ENCODE measurements at places on chromosomes 12 and 14.

DNA sequence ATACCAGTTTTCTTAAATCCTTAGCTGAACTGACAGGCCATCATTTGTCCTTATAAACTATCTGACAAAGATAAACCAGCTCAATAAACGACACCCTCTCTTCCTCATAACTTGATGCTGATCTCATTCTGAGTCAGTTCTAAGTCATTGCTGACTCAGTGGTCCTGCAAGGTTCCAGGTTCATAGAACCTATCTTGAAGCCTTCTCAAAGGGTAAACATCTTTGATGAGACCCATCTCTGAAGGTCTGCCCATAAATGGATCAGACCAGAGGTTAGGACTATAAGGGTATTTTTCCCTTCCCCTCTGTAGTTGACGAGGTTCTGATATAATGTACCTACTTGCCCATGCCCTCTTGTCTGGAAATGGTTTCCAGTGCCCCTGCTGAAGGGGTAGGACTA is 11.9 kb downstream of the NAA25 start:
- peak; percentile 20 for DNase-seq

DNA sequence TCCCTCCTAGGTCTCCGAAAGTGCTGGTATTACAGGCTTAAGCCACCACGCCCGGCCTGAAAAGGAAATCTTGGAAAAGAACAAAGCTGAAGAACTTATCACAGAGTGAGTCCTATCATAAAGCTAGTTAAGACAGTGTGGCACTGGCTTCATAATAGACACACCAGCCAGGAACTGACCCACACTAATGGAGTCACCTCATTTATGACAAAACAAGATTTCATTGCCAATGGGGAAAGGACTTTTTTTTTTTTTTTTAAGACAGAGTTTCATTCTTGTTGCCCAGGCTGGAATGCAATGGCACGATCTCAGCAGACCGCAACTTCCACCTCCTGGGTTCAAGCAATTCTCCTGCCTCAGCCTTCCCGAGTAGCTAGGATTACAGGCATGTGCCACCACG is 15.7 kb downstream of the KDM2B start:
- DNase-seq = no peak

DNA sequence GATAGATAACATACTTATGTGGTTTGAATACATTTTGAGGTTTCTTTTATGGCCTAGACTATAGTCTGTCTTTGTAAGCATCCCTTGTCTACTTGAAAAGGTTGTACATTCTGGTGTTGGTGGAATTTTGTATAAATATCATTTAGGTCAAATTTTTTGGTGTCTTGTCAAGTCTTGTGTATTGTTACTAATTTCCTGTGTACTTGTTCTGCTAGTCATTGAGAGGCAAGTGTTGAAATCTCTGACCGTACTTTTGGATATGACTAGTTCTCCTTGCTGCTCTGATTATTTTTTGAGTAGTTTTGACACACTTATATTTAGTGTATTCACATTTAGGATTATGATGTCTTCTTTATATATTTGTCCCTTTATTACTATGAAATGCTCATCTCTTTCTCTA is 219.6 kb downstream of the CCDC91 start:
- DNase-seq = no peak

DNA sequence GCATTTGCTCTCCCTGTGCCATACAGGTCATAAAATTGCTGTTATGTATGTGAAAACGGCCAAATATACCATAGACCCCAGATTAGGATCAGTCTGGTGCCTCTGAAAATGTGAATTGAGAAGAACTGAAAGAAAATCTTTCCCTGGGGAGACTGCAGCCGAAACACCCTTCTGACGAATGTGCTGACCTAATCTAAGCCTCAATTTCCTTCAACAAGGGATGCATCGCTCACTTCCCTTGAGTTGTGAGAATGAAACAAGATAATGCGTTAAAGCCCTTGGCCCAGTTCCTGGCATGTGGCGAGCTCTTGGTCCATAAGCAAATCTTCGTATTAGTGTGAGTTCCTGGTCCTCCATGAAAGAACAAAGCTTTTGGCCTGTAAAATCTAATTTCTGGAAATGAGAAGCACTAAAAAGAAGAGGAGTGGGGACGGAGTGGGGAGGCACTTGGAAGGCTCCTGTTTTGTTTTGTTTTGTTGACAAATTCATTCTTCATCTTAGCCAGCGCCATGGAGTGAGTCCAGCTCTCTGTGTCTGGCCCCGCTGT is 49.5 kb upstream of the RTRAF start:
- DNase-seq = no peak

DNA sequence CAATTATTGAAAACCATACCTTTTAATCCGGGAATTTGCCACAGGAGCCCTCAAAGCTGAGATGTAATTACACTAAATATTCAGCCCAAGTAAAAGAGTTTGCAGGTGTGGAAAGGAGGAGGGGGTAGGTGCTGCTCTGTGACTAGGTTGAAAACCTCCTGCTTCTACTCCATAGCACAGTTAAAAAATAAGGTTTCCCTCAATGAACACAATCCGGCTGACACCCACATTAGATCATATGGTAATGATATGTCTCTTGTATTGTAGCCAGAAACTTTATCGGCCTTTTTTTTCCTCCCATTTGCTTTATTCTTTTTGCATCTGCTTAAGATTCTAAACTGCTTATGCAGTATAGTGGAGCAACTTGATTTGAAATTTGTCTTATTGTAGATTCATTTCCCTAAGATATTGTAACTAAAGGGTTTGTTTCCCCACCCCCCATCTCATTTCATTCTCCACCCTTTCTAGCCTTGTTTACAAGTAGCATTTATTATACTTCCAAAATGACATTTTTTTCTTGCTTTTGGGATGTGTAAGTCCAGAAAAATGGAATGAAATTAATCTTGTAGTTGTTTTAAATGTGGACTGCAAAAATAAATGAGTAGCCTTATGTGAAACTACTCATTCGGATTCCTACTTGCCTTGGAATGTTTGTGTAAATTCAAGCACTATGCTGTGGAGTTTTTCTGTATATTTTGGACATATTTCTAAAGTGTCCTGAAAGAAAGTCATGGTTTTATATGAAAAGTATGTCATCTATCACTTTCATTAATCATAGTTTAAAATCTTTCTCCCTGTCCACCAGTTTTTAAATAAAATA is at the start of gene DCN:
TSS of gene DCN (minus strand) at position 182 of the 820 bp plus-strand sequence. CDS start 4,265 bp downstream, outside the sequence.
- no peak for DNase-seq

DNA sequence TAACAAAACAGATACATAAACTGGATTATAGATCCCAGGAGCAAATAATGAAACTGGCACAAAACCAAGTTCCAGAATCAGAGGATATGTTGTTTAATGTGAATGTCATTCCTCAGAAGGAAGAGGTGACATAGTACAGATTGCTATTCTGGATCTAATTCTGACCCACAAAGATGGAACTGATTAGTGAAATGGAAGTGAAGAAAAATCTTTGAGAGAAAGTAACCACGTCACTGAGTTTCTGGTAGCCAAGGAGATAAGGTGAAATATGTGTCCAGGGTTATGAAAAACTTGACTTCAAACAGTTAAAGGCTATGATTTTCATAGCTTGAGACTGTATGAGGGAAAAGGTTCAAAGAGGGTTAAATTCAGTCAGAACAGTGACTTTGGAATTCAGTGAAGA is 8.3 kb downstream of the OR10AD1 start:
- DNase-seq = no peak

DNA sequence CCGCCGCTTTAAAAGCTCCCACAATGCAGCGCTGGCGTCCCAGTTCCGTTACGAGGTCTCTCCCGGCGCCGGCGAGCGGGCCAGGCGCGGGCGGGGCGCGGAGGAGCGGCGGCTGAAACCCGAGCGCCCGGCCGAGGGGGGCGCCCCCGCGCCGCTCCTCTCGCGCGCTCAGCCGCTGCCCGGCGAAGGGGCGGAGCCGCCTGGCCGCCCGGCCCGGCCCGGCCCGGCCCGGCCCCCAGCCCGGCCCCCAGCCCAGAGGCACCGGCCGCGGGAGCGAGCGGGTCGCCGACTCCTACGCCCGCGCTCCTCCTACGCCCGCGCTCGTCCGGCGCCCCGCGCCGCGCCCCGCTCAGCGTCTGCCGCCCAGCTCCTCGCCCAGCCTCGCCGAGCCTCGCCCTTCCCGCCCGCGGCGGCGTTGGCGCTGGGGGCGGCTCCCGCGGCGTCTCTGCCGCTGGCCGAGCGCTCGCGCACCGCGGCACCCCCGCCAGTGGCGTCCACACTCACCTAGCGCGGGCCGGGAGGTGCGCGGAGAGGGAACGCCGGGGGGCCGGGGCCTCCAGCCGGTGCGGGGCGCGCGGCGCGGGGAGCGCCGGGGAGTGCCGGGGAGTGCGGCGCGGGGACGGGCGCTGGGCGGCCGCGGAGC is at the start of gene RASSF8:
TSS of gene RASSF8 (plus strand) at position 255 of the 643 bp plus-strand sequence. CDS start 96,662 bp downstream, outside the sequence.
- DNase-seq = no peak

GRCh38 chr12:87051621-87052020 is 795.4 kb upstream of the MGAT4C start:
- DNase-seq = no peak

DNA sequence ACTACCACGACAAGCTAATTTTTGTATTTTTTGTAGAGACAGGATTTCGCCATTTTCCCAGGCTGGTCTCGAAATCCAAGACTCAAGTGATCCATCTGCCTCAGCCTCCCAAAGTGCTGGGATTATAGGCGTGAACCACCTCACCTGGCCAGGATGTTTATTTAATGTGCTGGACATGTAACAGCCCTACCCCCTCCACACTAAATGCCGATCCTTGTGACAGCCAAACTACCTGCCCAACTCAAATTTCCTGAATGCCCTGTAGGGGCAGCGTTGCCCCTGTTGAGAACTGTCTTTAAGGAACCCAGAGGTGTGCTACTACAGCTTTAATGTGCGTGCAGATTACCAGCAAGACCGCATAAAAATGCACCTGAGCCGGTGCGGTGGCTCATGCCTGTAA is 48.1 kb downstream of the KCNK13 start:
- no peak for DNase-seq

DNA sequence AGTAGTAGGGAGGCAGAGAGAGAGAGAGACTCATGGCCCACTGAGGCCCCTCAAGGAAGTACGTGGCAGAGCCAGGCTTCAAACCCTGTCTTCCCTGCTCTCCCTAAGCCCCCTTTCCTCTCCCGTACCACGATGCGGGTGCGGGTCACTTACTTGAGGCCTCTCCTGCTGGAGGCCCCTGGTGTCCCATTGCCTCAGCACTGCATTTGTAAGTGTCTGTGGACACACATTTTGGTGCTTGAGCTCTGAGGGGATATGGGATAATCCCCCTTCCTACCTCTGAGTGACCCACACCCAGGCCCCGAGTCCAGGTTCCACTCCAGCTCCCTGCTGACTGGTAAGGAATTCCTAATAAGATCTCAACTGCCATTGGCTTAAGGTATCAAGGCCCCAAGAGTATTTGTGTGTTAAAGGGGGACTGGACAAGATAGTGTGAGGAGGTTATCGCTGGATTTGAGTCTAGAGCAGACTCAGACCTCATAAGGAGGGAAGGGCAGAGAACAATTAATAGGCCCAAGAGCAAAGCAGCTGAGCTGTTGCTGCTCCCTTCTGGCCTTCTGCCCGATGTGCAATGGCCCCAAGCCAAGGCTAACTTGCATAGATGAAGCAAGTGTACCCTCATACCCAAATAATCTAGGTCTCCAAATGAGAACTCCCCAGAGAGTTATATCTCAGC is 71.9 kb downstream of the CRACR2A start:
- no peak for DNase-seq

- DNase-seq = no peak
These were observed 30.3 kb downstream of the PITPNM2 start for GRCh38 chr12:123120452-123121166.

- no peak for DNase-seq
These were observed 198.8 kb downstream of the ANO2 start for GRCh38 chr12:5746036-5746908.

GRCh38 chr12:125083072-125083471 is 17.8 kb downstream of the AACS start:
- no peak for DNase-seq
